Calu3 (cell line): ENCODE measurements at places on chromosomes 2 and 18. TPM values are rescaled to one million over a fixed set of nuclear protein-coding genes. Genes with fewer than 3 reads are reported as not detected.

DNA sequence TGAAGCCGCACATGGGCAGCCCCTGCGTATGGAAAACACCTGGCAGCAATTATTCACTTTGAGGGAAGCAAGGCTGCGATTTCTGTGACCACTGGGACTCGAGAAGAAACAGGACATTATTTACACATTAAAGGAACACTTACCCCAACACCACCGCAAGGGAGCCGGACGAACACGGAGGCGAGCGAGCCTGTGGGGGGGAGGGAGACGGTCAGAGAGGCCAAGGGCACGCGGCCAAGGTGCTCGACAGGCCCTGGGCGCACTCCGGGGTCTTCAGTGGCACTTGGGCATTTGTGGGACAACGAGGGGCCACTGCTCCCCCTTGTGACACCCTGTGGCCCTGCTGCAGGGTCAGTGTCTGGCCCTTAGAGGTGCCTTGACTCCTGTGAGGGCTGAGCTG, 247.0 kb downstream of the TWIST2 start:
- no peaks in the 10 kb centered on the region for H3K27me3 ChIP-seq
- peaks cover 12% of the 10 kb centered on the region for H3K36me3 ChIP-seq
- DNase-seq: no peak
- no peak overlapping the region for H3K4me3 ChIP-seq
- no peaks in the 10 kb centered on the region for H3K4me1 ChIP-seq
- no peak overlapping the region for H3K27ac ChIP-seq

GRCh38 chr18:62101321-62101721, 85.5 kb downstream of the PIGN start:
- no peaks in the 10 kb centered on the region for H3K4me1 ChIP-seq
- peaks cover 5% of the 10 kb centered on the region for H3K36me3 ChIP-seq
- H3K27me3 ChIP-seq: no peaks in the 10 kb centered on the region

GRCh38 chr2:203623661-203624060, 82.8 kb upstream of the CD28 start:
- H3K27me3 ChIP-seq: no peaks in the 10 kb centered on the region
- peaks cover 6% of the 10 kb centered on the region for H3K4me1 ChIP-seq
- H3K36me3 ChIP-seq: no peaks in the 10 kb centered on the region
- no peak overlapping the region for H3K4me3 ChIP-seq
- H3K27ac ChIP-seq: no peak overlapping the region
- no peak for DNase-seq

DNA sequence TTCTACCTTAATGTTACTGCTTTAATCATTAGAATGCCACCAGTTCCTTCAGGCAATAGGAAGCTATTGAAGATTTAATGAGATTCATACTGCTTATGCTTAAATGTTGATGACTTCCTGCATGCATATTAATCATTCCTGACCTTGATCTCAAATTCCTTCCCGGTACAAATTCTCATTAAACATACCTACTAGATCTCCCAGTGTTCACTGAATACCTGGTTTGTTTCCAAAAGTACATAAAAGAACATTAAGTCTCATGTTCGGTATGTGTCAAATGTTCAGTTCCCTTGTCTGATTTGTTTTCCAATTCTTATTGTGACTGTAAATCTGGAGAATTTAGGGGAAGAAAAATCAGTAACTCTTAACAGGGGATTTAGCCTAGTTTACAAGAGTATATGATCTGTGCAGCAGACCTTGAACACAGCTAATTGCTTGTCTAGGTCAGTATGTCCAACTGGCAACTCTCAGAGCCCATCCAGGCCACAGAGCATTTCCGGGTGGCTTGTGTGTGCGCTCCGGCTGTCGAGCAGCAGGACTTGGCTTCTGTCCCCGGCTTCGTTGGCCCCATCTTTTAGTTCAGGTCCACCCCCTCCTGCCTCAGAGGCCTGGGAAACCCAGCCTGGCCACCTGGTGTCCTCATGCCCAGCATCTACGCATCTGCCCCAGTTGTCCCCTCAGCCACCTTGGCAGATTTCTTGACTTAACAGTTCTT, 13.1 kb downstream of the METAP1D start:
- H3K27ac ChIP-seq: no peak overlapping the region
- H3K4me1 ChIP-seq: no peaks in the 10 kb centered on the region
- DNase-seq: no peak
- no peak overlapping the region for H3K4me3 ChIP-seq

- H3K4me1 ChIP-seq: peaks cover 28% of the 10 kb centered on the region
- no peak overlapping the region for H3K4me3 ChIP-seq
- DNase-seq: no peak
- no peaks in the 10 kb centered on the region for H3K36me3 ChIP-seq
Observed at GRCh38 chr2:234026693-234027254, 23.7 kb upstream of the SPP2 start.

- H3K27ac ChIP-seq: peak overlapping the region; percentile 78
- peaks cover 45% of the 10 kb centered on the region for H3K4me1 ChIP-seq
- peak overlapping the region; percentile 54 for H3K4me3 ChIP-seq
Observed at GRCh38 chr18:12656938-12657683, 796 bp downstream of the SPIRE1 start.

DNA sequence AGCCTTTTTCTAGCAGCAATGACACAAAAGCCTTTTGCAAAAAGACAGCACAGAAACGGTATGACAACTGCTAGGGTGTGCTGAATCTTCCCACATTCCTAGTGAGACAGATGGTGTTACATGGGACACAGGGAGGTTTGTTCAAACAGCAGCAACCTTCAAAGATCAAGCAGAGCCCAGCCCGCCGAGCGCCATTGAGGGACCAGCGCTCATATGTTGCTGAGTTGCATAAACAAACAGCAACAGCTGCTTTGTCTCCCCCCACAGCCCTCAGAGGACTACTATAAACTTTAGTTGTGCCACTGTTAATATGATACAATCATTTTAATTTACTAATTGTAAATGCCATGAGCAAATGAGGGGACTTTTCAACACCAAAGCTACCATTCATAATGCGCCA, 117.7 kb downstream of the ZEB2 start:
- H3K4me1 ChIP-seq: no peaks in the 10 kb centered on the region
- no peak for DNase-seq
- H3K27me3 ChIP-seq: no peaks in the 10 kb centered on the region
- no peak overlapping the region for H3K27ac ChIP-seq
- H3K4me3 ChIP-seq: no peak overlapping the region

GRCh38 chr2:117917223-117917917, 96.5 kb downstream of the CCDC93 start:
- H3K4me1 ChIP-seq: no peaks in the 10 kb centered on the region
- H3K27me3 ChIP-seq: no peaks in the 10 kb centered on the region
- DNase-seq: no peak
- peaks cover 12% of the 10 kb centered on the region for H3K36me3 ChIP-seq
- no peak overlapping the region for H3K27ac ChIP-seq

GRCh38 chr2:11405599-11406266, 60.2 kb downstream of the E2F6 start:
- H3K27me3 ChIP-seq: no peaks in the 10 kb centered on the region
- peaks cover 20% of the 10 kb centered on the region for H3K4me1 ChIP-seq
- DNase-seq: peak; percentile 46
- no peak overlapping the region for H3K4me3 ChIP-seq

DNA sequence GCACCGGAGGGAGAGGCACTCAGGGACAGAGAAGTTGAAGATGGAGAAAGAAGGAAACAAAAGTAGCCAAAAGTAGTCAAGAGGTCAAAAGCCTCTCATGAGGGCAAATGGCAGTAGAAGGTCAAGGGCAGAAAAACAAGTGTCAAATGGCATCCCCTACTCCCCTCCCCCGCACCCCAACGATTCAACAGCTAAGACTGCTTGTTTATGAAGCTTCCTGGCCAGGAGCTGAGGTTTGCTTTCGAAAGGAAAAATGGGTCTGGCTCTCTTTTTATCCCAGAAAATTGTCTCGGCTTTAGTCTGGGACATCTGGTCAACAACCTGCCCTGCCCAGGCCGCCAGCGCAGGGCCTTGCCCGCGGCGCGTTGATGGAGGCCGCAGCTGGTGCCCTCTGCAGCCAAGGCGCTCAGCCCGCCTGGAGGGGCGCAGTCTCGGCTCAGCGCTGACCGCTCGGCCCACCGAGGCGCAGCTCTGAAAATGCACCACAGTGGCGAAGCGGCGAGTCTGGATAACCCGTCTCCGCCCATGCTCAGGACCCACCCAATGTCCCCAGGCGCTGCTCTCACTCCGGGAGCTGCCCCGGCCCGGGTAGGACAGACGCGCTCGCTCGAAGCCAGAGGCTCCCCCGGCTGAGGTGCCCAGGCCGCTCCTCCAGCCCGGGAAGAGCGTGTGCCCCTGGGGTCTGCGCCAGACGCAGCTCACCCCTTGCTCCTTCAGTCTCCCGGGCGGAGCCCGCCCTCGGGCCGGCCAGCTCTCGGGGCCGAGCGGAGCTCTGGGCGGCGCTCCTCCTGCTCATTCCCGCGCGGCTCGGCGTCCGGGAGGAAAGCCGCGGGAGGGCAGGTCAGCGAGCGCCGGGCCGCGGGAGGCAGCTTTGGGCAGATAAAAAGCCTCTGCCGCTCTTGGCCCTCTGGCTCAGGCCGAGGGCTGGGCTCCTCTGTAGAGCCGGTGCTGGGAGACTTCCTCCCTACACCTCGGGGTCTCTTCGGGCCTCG, 1.8 kb upstream of the TBR1 start:
- H3K27ac ChIP-seq: peak overlapping the region; percentile 26
- peaks cover 16% of the 10 kb centered on the region for H3K36me3 ChIP-seq
- peak overlapping the region; percentile 66 for H3K4me3 ChIP-seq
- DNase-seq: peak; percentile 51
- peaks cover 25% of the 10 kb centered on the region for H3K4me1 ChIP-seq

- H3K4me3 ChIP-seq: no peak overlapping the region
- H3K27me3 ChIP-seq: no peaks in the 10 kb centered on the region
- H3K36me3 ChIP-seq: no peaks in the 10 kb centered on the region
- H3K27ac ChIP-seq: no peak overlapping the region
- DNase-seq: no peak
Observed at GRCh38 chr2:221680548-221680947, 108.4 kb upstream of the EPHA4 start.

- no peak overlapping the region for H3K4me3 ChIP-seq
- H3K27ac ChIP-seq: no peak overlapping the region
- no peaks in the 10 kb centered on the region for H3K4me1 ChIP-seq
- peaks cover 14% of the 10 kb centered on the region for H3K27me3 ChIP-seq
- H3K36me3 ChIP-seq: no peaks in the 10 kb centered on the region
Observed at GRCh38 chr18:41714872-41715271, 240.2 kb upstream of the PIK3C3 start.

DNA sequence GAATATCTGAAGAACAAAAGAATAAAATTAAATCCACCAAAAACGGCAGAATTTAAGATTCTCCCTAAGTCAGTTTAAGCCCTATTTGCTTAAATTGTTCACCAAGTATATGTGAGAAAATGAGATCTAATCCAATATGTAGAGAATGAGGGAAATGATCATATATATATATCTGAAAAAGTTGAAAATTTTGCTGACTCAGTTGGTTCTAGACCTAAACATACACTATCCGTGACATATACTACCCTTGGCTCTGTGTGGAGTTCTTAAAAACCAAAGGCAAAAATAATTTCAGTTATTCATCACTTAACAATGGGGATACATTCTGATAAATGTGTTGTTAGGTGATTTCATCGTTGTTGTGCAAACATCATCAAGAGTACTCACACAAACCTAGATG, 7.3 kb downstream of the SS18 start:
- H3K27me3 ChIP-seq: no peaks in the 10 kb centered on the region
- DNase-seq: no peak
- H3K27ac ChIP-seq: no peak overlapping the region
- H3K36me3 ChIP-seq: peaks cover 18% of the 10 kb centered on the region

DNA sequence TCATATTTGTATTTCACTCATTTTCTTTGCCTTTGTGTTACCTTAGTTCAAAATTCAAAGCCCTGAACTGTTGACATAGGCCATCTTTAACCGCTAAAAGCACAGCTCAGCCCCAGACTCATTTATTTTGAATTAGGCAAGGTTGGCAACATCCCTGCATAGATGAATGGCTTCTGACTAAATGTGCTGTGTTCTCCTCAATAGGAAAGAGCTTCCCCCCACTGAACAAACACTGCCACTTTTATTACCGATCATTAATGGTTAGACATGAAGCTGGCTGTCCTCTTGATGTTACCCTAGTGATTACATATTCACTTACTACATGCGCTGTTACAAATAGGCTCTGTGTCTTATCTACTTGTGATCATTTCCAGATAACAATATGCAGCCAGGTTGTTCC, 170.7 kb downstream of the ADCYAP1 start:
- no peak overlapping the region for H3K4me3 ChIP-seq
- no peak overlapping the region for H3K27ac ChIP-seq
- DNase-seq: no peak
- peaks cover 15% of the 10 kb centered on the region for H3K27me3 ChIP-seq
- no peaks in the 10 kb centered on the region for H3K36me3 ChIP-seq

DNA sequence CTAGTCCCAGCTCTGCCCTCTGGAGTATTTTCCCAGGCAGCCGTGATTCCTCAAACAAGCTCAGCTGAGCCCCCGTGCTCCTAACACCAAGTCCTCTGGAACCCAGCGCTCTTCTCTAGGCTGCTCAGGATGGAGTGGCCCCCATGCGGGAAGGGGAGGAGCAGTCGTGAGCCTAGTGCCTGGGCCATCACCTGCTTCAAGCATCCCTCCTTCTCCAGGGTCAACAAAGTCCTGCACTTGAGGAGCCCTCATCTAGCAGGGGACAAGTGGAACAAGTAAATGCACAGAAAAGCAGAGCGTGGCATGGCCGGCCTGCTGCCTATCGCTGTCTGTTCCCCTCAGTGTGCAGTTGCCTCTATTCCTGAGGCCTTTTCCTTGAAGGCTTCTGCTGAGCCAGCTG, 168.6 kb downstream of the INHBB start:
- DNase-seq: no peak
- no peaks in the 10 kb centered on the region for H3K4me1 ChIP-seq
- H3K27ac ChIP-seq: no peak overlapping the region
- no peaks in the 10 kb centered on the region for H3K36me3 ChIP-seq
- peaks cover 61% of the 10 kb centered on the region for H3K27me3 ChIP-seq

DNA sequence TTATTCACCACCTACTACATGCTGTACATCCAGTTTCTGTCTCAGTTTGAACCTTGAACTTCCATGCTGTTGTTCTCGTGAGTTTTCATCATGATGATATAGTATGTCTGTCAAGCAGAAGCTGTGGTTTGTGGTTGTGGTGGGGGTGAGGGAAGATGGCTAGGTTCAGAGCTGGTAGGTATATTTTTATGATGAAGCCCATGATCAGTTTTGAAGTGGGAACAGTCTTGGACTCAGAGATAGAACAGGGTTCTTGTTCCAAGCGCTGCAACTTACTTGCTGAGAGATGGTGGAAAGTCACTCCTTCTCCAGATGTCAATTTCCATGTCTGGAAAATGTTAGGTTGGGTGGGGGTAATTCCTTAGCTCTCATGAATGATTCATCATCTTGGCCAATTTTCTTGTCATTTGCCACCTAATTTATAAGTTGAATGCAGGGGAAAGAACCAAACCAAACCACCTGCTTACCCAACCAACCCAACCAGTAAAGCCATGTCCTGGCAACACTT, 21.6 kb downstream of the PMAIP1 start:
- H3K36me3 ChIP-seq: peaks cover 7% of the 10 kb centered on the region
- no peaks in the 10 kb centered on the region for H3K27me3 ChIP-seq
- H3K27ac ChIP-seq: peak overlapping the region; percentile 23
- peaks cover 53% of the 10 kb centered on the region for H3K4me1 ChIP-seq
- no peak overlapping the region for H3K4me3 ChIP-seq

Gene FN1
- total RNA-seq: 123 and 133 TPM in 2 replicates

Gene KCMF1
- 68.0 and 69.8 TPM in 2 replicates for total RNA-seq

Gene RTP5
- total RNA-seq: not detected in 2 replicates

Gene SPC25
- total RNA-seq: 60.2 and 77.0 TPM in 2 replicates

Gene RNF181
- 101 and 102 TPM in 2 replicates for total RNA-seq

Gene POMC
- not detected in 2 replicates for total RNA-seq

Gene MROH2A
- 0.33 and 0.76 TPM in 2 replicates for total RNA-seq

Gene MAP3K19
- not detected in 2 replicates for total RNA-seq

Gene TGFBRAP1
- total RNA-seq: 24.3 and 24.5 TPM in 2 replicates

Gene SLC4A5
- total RNA-seq: 5.8 and 7.0 TPM in 2 replicates

Gene TYW5
- 12.5 and 14.2 TPM in 2 replicates for total RNA-seq
